Chondrocyte (in vitro differentiated cells): ENCODE measurements at places on chromosomes 6 and 20. TPM values are rescaled to one million over a fixed set of nuclear protein-coding genes. Genes with fewer than 3 reads are reported as not detected.

Gene ZNF311
- total RNA-seq = 0.41 to 0.80 TPM (median 0.52 TPM) in 3 replicates

Gene MUC21
- total RNA-seq = not detected in 3 replicates

DNA sequence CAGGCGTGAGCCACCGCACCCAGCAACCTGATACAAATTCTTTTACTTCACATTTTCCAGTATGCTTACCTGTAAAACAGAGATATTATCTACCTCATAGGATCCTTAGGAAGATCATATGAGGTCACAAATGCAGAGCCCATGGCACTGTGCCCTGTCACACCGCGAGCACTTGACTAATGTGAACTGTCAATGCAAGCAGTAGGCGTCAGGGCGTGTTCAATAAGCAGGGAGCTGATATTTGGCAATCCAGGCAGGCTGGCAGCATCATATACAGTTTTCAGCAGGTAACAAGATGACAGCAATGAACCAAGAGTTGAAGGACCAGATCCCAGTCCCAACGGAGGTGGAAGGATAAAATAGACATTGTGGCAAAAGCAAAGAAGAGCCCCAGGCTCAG lies 14.6 kb upstream of the ARID1B start:
- no peak for DNase-seq
- H3K4me3 ChIP-seq = no peak overlapping the region
- H3K4me1 ChIP-seq = no peaks in the 10 kb centered on the region
- H3K36me3 ChIP-seq = no peaks in the 10 kb centered on the region
- no peaks in the 10 kb centered on the region for H3K27me3 ChIP-seq

- peaks cover 49% of the 10 kb centered on the region for H3K27me3 ChIP-seq
- H3K4me3 ChIP-seq = no peak overlapping the region
- peaks cover 28% of the 10 kb centered on the region for H3K4me1 ChIP-seq
These were observed 1.4 kb downstream of the MTCL3 start for GRCh38 chr6:127517693-127518092.
